Right lung (tissue), 10 donors: ENCODE measurements at places on chromosomes 7 and 10.

GRCh38 chr7:913736-914520 is 37.6 kb downstream of the GET4 start:
- no peak for DNase-seq

DNA sequence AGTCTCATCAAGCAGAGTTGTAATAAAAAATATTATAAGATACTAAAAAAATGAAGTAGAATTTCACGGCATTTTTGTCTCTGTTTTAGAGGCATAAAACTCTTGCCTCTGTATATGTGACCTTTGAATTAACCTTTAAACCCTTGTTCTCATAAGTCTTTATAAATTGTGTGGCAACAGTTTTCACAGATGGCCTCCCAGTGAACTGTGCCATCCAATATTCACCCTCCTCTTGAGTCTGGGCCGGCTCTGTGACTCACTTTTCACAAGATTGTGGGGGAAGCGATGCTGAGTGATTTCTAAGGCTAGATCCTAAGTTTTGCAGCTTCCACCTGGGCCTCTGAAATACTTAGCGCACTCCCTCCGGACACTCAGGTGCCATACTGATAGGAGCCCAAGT is 4.6 kb upstream of the USP6NL start:
- no peak for DNase-seq

DNA sequence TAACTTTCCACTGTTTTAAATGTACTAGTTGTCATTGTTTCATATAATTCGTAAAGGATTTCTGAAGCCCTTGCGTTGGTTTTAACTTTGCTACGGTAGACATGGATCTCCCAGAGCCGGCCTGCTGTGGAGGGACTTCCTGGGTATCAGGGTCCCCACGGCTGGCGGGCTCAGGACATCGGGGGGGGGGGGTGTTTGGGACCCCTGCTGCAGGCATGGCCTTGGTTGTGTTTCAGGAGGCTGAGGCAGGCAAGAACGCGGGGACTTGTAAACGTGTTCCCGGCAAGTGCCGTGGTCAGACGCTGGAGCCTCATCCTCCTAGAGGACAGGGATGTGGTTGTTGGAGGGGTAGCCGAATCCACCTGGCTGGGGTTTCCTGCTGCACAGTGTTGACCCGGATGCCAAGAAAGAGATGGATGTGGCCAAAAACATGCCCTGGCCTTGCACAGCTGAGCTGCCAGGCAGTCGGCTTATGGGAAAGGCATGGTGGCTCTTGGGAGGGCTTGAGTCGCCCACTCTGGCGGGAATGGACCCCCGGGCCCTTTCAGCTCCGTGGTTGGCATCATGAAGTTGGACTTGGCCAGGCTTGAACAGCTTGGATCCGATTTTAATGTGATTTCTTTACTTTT is 21.4 kb upstream of the CHST12 start:
- DNase-seq = no peak

DNA sequence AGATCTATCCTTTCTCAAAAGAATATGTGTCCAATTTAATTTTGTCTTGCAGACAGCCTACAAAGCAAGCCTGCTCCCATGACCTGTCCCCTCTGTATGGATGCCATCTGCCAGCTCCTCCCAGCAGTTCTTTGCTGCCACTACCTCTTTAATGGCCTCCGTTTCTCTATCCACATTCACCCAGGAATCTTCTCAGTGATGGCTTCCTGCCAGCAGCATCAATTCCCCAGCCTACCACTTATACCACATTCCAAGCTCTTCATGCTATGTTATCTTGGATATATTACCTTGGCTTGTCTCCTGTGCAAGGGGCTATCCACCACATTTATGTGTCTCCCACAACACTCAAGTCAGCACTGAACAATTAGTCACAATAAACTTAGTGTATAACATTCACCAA is 133.2 kb downstream of the VPS50 start:
- no peak for DNase-seq

GRCh38 chr7:135151533-135151932 is 3.7 kb downstream of the TMEM140 start:
- DNase-seq = no peak

DNA sequence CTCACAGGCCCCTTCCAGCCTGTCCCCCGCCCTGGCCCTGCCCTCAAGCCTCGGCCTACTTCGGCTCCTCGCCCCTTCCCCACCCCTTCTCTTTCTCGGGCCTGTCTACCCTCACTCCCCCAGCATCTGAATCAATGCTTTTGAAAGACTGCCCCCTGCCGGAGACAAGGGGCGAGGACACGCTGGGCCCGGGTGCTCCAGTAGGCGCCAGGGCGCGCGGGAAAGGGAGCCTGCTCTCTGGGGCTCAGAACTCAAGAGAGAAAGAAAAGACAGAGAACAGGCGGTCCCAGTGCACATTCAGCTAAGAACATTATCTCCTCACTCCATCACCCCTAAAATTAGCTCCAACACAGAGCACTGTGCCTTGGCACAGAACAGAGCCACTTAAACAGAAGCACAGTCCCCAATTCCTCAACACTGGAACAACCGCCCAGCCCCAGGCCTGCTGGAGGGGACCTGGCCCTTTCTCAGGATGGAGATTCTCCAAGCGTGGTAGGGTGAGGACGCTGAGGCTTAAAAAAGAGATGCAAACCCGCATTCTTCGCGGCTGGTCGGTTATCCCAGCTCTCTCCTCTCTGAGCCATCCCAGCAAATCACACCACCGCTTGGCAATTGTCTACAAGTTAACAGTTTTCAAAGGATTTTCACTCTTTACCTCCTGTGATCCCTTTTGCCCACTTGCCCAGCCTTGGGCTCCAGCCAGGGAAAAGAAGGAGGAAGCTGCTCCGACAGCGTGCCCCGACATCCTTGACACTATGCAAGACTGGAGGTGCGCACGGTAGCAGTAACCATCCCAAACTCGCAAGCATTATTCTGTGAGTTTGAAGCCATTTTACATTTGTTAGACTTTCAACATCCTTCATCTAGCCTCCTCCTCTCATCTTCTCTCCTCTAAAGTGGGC is 2.1 kb downstream of the GIGYF1 start:
- DNase-seq = peak; percentile 66

DNA sequence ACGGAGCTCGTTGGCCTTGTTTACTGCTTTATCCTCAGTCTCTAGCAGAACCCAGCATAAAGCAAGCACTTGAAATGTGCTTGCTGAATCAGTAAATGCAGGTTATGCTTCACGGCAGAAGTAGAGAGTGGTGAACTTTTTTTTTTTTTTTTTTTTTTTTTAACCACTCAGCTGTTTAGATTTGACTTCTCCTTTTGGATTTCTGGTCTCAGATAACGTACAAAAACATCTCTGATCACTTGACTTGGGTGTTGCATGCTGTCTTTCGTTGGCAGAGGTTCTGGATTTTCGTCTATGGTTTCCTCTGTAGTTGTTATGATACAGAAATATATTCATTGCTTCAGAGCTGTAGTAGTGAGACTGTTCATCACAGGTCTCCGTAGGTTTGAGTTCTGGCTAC is 242.5 kb upstream of the HABP2 start:
- no peak for DNase-seq

- DNase-seq = no peak
These were observed 1115.0 kb upstream of the POT1 start for GRCh38 chr7:126044662-126045061.

- DNase-seq = no peak
These were observed 303.4 kb downstream of the XPNPEP1 start for GRCh38 chr10:109619914-109620313.

- no peak for DNase-seq
These were observed 14.3 kb upstream of the MNX1 start for GRCh38 chr7:157024716-157025115.
